Upper lobe of left lung (tissue), 6 donors: ENCODE measurements at places on chromosomes 4 and X. TPM values are rescaled to one million over a fixed set of nuclear protein-coding genes. Genes with fewer than 3 reads are reported as not detected.

Gene HMX1
- total RNA-seq, result not detected

GRCh38 chr4:20266215-20267082, 14.7 kb downstream of the SLIT2 start:
- DNase-seq, result no peak

DNA sequence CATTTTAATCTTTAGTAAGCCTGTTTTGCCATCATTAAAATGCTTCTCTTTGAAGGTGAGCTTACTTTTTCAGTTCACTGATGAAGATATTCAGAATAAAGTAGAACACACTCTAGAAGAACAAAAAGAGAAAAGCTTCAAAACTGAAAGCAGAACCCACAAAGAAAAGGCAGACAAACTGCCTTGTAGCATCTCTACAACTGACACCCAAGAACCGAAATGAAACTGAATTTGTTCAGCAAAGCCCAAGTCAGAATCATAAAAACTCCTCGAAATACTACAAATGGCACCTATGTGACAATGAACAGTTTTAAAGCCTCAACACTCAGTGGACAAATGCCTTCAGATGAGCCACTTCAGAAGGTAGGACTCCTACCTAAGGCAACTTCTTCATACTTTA, 83.6 kb downstream of the MAML3 start:
- no peak for DNase-seq

DNA sequence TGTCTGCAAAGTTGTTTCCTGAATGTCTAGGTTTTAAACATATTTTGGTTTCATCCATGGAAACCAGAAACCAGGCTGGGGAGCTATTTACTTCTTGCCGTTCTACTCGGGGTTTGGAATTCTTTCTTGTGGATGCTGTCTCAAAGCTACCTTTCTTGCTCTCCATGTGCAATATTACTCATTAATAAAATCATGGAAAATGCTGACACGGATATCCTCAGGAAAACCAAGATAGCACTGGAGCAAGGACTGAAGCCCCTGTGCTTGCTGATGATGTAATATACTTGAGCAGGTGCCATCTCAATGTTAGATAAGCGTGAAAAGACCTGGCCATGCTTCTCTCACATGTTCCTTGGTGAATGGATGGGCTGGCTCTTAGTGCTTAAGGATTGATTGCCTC, 41.5 kb upstream of the HPF1 start:
- DNase-seq, result no peak

GRCh38 chr4:75495476-75495875, 18.7 kb downstream of the RCHY1 start:
- no peak for DNase-seq

- no peak for DNase-seq
These were observed 76.5 kb upstream of the HPGD start for GRCh38 chr4:174598800-174599199.
